ENCODE measurements at places on chromosomes 11 and 22. TPM values are rescaled to one million over a fixed set of nuclear protein-coding genes. Genes with fewer than 3 reads are reported as not detected.

- no peaks in the 10 kb centered on the region for H3K36me3 ChIP-seq
- H3K4me1 ChIP-seq: peaks cover 4% of the 10 kb centered on the region
- DNase-seq: no peak
- no peaks in the 10 kb centered on the region for H3K27me3 ChIP-seq
- no peak overlapping the region for H3K4me3 ChIP-seq
Measured at GRCh38 chr11:3686751-3687150, 15.6 kb upstream of the CHRNA10 start.

- H3K27ac ChIP-seq: no peak overlapping the region
- no peak overlapping the region for H3K4me3 ChIP-seq
- H3K4me1 ChIP-seq: no peaks in the 10 kb centered on the region
- DNase-seq: no peak
- H3K36me3 ChIP-seq: no peaks in the 10 kb centered on the region
Measured at GRCh38 chr11:30527566-30527965, 58.6 kb downstream of the MPPED2 start.

DNA sequence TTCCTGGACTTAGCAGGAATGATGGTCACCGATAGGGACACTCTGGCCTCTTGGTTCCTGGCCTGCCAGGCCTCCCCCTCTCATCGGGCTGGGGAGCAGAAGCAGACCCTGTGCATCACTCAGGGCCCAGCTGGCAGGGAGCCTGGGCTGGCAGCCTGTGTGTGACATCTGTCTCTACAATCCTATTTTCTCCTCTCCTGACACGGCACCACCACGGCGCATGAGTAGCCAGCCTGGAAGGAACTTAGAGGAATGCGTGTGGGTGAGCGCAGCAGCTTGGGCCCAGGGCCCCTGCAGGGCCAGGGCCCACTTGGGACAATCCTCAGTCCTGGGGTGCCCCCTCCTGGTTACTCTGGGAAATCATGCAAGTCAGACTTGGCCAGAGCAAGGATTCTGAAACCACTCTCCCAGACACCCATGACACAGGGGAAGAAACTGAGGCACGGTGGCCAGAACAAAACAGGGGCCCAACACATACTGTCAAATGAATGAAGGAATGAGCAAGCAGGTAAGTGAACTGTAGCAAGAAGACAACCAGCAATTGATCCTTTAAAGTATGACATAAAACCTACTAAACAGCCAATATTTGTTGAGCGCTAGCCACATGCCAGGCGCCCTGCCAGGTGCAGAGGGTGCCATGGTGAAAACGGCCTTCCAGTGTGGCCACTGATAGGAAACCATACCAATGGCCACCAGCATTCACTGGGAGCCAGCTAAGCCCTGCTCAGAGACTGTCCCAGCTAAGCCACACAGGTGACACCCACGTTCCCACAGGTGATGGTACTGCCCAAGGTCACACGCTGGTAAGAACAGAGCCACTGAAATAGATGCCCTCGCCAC lies 13.3 kb downstream of the RSPH14 start:
- H3K4me1 ChIP-seq: peaks cover 8% of the 10 kb centered on the region
- H3K36me3 ChIP-seq: no peaks in the 10 kb centered on the region
- DNase-seq: peak; percentile 74
- no peak overlapping the region for H3K27ac ChIP-seq

DNA sequence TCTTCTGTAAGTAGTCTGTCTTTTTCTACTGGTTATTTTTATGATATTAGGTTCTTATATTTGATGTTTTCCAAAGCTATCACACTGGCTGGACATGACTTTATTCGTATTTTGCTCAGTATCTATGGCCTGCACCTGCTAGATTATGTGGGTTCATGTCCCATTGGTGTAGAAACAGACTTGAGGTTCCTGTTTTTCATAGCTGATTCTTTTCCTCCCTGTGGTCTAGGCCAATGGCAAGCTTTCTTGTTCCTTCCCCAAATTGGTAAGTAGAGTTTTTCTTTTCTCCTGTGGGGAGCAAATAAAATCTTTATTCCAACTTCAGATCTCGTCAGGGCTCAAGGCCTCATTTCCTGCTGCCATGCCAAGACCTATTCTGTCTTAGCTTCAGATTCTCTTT lies 30.2 kb upstream of the SWAP70 start:
- no peaks in the 10 kb centered on the region for H3K36me3 ChIP-seq
- DNase-seq: no peak
- H3K27me3 ChIP-seq: no peaks in the 10 kb centered on the region

GRCh38 chr11:10415817-10416392 lies 39.2 kb upstream of the AMPD3 start:
- no peaks in the 10 kb centered on the region for H3K27me3 ChIP-seq
- no peak for DNase-seq
- no peak overlapping the region for H3K27ac ChIP-seq
- no peaks in the 10 kb centered on the region for H3K36me3 ChIP-seq
- no peaks in the 10 kb centered on the region for H3K4me1 ChIP-seq

The SPA17 gene
- total RNA-seq: 30.1 TPM

The CNGA4 gene
- total RNA-seq: 2.9 TPM

The APOBEC3H gene
- total RNA-seq: not detected

The NUCB2 gene
- 116 TPM for total RNA-seq

GRCh38 chr22:22397292-22397870 lies 111.2 kb downstream of the ZNF280B start:
- no peak overlapping the region for H3K27ac ChIP-seq
- no peak overlapping the region for H3K4me3 ChIP-seq
- H3K4me1 ChIP-seq: no peaks in the 10 kb centered on the region
- H3K27me3 ChIP-seq: no peaks in the 10 kb centered on the region
- no peak for DNase-seq

Measured in ovary (tissue), 10 donors.